ENCODE measurements at places on chromosomes 12 and 14. TPM values are rescaled to one million over a fixed set of nuclear protein-coding genes. Genes with fewer than 3 reads are reported as not detected.

ZC3H10 gene
- total RNA-seq = 7.2 TPM

PRH2 gene
- total RNA-seq = not detected

NCOR2 gene
- 106 TPM for total RNA-seq

SOAT2 gene
- total RNA-seq = 3.8 TPM

ANG gene
- total RNA-seq = 1.1 TPM

MGAT4C gene
- total RNA-seq = not detected

DNA sequence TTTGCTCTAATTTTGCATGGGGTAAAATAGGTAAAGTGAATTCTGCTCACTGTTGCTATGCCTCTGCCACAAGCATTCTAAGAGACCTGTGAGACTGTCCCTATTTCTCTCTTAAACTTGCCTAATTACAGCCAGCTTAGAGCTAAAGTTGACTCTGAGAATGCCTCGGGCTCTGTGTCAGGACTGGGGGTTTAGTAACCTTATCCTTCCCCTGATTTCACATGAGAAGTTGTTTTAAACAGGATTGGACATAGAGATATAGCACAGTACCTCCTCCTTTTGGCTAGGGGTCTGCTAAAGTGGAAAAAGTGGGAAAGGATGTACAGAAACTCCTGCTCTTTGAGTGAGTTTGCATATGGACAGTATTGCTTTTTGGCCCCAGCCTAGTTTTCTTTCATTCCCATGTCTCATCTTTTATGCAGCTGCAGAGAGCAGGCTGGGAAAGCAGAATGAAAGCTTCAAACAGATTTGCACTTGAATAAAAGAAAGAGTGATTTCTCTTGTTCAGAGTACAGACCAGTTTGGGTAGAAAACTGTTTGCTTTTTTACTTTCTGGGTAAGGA is 122.0 kb downstream of the RAD51B start:
- DNase-seq = no peak
- H3K36me3 ChIP-seq = no peaks in the 10 kb centered on the region
- H3K4me3 ChIP-seq = no peak overlapping the region
- peaks cover 8% of the 10 kb centered on the region for H3K4me1 ChIP-seq
- no peak overlapping the region for H3K27ac ChIP-seq

- H3K4me3 ChIP-seq = no peak overlapping the region
- no peak for DNase-seq
- no peaks in the 10 kb centered on the region for H3K36me3 ChIP-seq
- H3K27me3 ChIP-seq = no peaks in the 10 kb centered on the region
- no peaks in the 10 kb centered on the region for H3K4me1 ChIP-seq
- H3K27ac ChIP-seq = no peak overlapping the region
Observed at GRCh38 chr14:82897469-82898308, 1364.0 kb upstream of the SEL1L start.

DNA sequence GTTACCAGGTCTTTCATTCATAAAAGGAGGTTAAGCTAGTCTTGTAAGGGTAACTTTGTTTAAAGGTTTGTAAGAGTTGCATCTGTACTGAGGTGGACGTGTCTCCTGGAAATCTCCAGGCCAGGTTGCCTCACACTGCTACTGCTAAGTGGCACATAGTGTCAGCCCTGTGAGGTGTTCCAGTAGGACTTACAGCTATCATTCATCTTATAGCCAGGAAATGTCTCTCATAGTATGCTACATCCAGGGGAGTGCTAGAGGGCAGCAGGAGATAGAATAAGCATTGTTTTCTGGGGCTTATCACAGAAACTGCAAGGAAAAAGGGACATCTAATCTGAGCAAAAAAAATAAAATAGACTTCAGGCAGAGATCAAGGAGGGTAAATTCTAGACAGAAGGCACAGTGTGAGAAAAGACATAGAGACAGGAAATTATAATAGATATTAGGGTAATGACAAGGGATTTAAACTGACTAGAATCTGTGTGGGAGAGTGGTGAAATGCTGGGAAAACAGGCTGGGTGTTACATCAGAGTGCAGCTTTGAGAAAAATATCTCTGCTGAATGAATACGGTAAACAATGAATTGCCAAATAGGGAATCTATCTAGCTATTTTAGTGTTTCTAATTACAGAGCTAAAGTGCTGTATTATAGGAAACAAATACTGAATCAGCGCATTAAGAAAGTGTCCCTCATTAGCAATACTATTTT is 205.1 kb upstream of the ABCD2 start:
- no peaks in the 10 kb centered on the region for H3K4me1 ChIP-seq
- no peaks in the 10 kb centered on the region for H3K27me3 ChIP-seq
- no peak overlapping the region for H3K4me3 ChIP-seq
- H3K36me3 ChIP-seq = peaks cover 6% of the 10 kb centered on the region
- DNase-seq = no peak
- no peak overlapping the region for H3K27ac ChIP-seq

DNA sequence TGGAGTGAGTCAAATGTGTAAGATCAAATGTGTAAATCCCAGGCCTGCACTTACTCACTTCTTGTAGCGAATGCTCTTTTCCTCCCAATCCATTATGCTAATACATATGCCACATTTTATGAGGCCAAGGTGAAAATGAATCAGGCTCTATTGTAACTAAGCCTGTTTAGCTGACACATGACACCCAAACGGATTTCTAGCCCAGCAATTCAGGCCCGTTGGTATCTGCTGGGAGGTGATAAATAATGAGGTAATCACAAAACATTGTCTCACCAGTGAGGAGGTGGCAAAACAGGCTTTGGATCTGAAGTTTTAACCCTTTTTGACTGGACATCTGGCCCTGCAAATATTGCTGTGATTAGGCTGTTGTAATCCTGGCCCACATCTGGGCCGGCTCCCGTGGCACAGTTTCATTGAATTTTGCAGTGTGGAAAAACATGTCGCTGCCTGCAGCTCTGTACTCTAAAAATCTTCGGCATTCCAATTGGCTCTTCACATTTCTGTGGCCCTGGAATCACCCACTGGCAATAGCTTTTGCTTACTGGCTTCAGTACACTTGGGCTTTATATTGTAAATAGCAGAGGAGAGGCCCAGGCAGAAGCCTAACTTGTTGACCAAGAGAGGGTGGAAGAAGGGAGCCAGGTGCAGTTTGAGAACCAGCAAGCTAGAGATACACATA is 106.1 kb downstream of the PAX9 start:
- no peak overlapping the region for H3K27ac ChIP-seq
- DNase-seq = no peak
- H3K4me1 ChIP-seq = no peaks in the 10 kb centered on the region
- no peaks in the 10 kb centered on the region for H3K27me3 ChIP-seq

- no peak overlapping the region for H3K27ac ChIP-seq
- no peak overlapping the region for H3K4me3 ChIP-seq
- H3K36me3 ChIP-seq = no peaks in the 10 kb centered on the region
- H3K4me1 ChIP-seq = no peaks in the 10 kb centered on the region
Observed at GRCh38 chr12:106078358-106079010, 60.3 kb downstream of the NUAK1 start.

DNA sequence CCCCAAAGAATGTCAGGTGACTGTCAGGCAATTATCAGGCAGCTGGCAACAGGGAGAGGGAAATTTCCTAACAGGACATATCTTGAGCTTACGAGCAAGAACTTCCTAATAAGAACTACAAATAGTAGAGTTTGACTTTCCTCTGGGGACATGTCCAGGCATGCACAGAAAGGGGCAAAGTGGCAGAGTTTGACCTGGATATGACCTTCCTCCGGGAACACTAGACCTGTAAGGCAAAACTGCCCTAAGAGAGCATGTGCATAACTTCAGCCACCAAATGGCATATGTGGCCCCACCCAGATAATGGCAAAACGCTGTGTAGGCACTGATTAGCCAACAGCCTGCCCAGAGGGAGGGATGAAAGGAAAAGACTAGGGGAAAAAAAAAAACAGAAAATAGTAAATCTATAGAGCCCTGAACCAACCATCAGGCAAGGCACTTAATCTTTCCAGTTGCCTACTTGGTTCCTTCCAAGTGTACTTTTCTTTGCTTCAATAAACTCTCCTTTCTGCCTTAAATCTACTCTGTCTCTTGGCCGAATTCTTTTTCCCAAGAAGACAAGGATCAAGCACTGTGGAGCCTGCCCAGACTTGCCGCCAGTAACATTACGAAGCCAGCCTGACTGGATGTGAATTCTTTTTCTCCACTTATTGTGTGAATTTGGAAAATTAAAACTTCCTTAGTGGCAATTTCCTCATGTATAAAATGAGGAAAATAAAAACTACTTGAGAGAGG is 164.1 kb downstream of the SPTSSA start:
- no peak overlapping the region for H3K27ac ChIP-seq
- no peaks in the 10 kb centered on the region for H3K4me1 ChIP-seq
- H3K4me3 ChIP-seq = no peak overlapping the region
- peaks cover 4% of the 10 kb centered on the region for H3K27me3 ChIP-seq
- no peak for DNase-seq

DNA sequence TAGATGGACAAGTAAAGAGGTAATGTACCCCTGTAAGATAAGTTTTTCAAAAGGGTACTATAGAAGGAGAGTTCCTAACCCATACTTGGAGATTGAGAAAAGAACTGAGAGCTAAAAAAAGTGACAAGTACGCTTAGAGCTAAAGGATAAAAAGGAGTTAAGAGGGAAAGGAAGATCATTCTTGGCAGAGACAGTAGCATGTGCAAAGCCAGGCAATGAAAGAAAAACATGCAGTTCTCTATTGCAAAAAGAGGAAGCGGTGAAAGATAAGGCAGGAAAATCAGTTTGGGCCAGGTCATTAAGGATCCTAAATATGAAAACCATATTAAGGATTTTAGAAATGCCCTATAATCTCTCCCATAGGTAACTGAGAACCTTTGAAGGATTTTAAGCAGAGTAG is 500.4 kb upstream of the GARIN6 start:
- DNase-seq = no peak
- no peak overlapping the region for H3K27ac ChIP-seq
- H3K36me3 ChIP-seq = no peaks in the 10 kb centered on the region
- no peaks in the 10 kb centered on the region for H3K4me1 ChIP-seq
- no peak overlapping the region for H3K4me3 ChIP-seq

DNA sequence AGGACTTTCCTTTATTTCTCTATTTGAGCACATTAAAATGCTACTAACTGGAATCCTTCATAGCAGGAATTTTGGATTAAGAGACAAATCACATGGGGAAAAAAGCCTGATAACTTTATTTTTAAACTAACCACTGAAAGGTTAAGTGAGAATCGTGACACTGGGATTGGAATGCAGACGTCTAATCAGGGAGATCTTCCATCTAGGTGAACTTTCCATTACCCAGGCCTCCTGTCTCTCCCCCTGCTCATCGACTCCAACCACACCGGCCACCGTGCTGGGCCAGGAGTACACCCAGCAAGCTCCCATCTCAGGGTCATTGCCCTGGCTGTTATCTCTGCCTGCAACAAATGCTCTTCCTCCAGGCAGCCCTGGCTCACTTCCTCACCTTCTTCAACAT is 19.0 kb downstream of the PTGER2 start:
- H3K27ac ChIP-seq = no peak overlapping the region
- H3K27me3 ChIP-seq = no peaks in the 10 kb centered on the region
- no peak overlapping the region for H3K4me3 ChIP-seq
- H3K36me3 ChIP-seq = peaks cover 24% of the 10 kb centered on the region

- no peak overlapping the region for H3K4me3 ChIP-seq
- H3K27me3 ChIP-seq = no peaks in the 10 kb centered on the region
- no peak for DNase-seq
- peaks cover 22% of the 10 kb centered on the region for H3K36me3 ChIP-seq
- H3K27ac ChIP-seq = no peak overlapping the region
Observed at GRCh38 chr12:103807561-103808238, 33.3 kb downstream of the NT5DC3 start.
